ENCODE measurements at places on chromosomes 13 and 19.

- DNase-seq: no peak
Measured at GRCh38 chr19:11261431-11261970, 823 bp downstream of the DOCK6 start.

DNA sequence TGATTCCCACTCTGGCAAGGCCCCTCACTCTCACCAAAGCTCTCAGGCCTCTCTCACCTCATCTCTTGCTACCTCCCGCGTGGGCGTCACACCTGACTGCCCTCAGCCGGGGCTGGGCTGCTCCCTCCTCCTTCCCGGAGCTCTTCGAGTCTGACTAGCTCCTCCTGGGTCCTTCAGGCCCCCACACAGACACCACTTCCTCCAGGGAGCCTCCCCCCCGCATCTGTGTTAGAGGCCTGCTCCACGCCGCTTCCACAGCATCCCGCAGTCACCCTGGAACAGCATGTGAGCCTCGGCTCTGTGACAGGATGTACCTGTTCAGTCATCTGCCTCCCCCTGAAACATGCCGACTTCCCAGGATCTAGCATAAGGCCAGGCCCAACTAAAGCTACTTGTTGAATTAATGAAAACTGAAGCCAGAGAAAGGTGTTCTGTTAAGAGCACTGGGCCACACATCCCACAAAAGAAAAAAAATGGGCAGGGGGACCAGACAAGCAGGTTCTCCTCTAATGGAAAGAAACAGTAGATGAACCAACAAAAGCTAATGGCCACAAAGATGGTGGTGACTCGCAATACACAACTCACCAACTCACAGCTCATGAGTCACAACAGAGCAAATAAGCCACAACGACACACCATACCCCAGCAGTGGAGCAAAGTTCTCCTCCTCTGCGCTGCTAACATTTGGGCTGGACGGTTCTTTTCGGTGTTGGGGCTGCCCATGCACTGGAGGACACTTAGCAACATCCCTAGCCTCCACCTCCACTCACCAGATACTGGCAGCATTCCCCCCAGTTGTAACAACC is 3.0 kb downstream of the PPP6R1 start:
- DNase-seq: peak; percentile 45

DNA sequence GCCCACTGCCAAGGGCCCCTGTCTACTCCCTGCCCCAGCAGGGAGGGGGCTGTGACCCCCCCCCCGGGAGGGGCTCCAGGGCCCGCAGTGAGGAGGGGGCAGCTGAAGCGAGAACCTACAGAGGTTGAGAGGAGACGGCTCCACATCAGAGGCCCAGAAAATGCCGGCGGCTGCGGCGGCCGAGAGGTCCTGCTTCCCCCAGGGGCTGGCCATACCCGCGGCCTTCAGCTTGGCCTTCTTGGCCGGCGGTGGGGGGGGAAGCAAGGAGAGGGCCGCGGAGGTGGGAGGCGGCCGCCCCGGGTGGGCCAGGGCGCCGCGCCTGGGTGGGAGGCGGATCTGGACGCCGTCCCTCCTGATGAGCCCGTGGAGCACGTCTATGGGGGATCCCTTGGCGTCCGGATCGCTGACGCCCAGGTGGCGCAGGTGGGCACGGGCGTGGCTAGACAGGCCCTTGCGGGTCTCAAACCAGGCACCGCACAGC is 9.2 kb upstream of the AKAP8L start:
- DNase-seq: no peak

- DNase-seq: no peak
Measured at GRCh38 chr13:28545583-28546333, 50.8 kb upstream of the FLT1 start.

GRCh38 chr19:43524922-43525835 is 1.8 kb downstream of the ETHE1 start:
- DNase-seq: no peak

Measured in hematopoietic multipotent progenitor cell treated with erythropoietin and hydrocortisone succinate and interleukin-3 and kit ligand, for 17 days (in vitro differentiated cells).